Jurkat, Clone E6-1 (cell line): ENCODE measurements at places on chromosomes 7 and 10.

GRCh38 chr7:158329014-158329610 is 258.5 kb downstream of the PTPRN2 start:
- DNase-seq = no peak

DNA sequence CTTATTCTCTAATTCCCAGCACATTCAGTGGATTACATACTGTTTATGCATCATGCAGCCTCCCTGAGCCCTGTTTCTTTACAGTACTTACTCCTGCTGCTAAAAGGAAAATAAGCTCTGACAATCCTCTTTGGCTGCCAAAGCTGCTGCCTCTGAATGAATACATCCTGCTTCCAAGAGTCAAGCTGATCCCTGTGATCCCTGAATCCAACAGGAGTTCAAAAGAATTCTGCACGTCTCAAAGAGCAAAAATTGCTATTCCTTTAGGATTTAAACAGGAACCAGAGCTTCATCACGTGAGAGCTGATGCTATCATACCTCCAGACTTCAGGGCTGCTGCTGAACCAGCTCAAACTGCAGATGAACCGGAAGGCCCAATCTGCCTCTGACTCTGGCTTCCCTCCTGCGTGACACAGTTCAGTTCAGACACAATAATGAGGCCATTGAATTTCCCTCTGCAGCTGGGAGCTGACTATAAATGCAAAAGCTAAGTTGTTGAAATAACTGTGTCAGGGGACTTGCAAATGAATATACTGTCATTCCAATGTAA is 851.0 kb upstream of the PHF14 start:
- no peak for DNase-seq

- peak; percentile 63 for DNase-seq
Observed at GRCh38 chr10:8298896-8299570, 244.5 kb downstream of the GATA3 start.

DNA sequence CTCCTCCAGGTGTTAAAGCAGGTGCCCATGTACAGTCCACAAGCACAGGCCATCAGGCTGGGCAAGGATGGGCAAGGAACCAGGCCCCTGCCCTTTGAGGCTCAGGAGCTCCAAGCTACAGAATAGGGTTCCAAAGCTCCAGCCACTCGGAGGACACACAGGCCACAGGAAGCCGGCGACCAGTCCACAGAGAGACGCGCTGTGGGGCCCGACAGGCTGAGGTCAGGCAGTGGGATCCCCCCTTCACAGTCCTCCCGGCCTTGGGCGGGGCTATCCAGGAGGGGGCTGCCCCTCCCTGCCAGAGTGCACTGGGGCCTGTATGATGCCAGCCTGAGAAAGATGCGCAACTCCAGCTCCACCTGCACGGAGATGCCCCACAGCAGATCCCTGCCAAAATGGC is 34.0 kb downstream of the MAD1L1 start:
- DNase-seq = no peak

- peak; percentile 85 for DNase-seq
Observed at GRCh38 chr7:111025006-111025405, 65.9 kb upstream of the LRRN3 start.

DNA sequence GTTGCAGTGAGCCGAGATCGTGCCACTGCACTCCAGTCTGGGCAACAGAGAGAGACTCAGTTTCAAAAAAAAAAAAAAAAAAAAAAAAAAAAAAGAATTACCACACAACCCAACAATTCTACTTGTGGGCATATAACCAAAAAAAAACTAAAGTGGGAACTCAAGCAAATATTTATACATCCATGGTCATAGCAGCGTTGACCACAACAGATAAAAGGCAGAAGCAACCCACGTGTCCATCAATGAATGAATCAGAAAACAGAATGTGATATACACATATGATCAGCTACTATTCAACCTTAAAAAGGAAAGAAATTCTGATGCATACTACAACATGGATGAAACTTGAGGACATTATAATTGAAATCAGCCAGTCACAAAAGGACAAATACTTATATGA is 179.3 kb upstream of the NEBL start:
- DNase-seq = no peak

GRCh38 chr7:129840757-129841156 is 112.0 kb downstream of the UBE2H start:
- peak; percentile 57 for DNase-seq

- no peak for DNase-seq
Observed at GRCh38 chr10:110725801-110726630, 81.9 kb downstream of the RBM20 start.

DNA sequence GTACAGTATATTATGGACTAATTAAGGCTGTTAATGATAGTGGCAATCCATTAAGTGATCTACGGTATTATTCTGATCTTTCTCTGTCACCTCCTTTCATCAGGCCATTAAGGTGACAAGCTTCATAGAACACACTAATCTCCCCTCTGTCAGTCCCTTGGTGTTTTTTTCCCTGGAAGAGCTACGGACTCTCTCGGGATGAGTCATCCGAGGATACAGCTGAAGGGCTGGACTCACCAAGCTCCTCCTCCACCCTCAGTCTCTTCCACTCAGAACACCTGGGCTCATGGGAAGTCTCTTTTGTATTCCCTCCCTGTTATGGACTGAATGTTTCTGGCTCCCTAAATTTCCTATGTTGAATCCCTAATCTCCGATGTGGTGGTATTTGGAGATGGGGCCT is 69.8 kb upstream of the PLXNA4 start:
- no peak for DNase-seq

DNA sequence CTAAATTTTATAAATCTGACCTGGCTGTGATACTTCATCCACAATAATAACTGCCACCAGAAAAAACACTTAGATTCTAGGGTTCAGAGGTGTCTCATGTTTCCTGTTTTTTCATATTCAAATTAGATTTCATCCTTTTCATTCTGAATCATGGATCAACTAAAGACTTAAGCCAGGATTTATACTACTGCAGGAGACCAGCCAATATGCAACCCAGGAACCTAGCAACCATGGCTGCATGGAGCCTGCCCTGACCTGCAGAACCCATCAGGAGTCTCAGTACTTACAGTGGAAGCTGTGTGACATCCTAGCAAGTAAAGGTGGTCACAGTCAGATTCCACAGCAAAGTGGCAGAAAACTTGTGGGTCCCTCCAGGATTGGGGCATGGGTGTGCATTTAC is 40.5 kb upstream of the RNF148 start:
- no peak for DNase-seq
